ENCODE measurements at places on chromosomes 4 and X.

GRCh38 chrX:7921750-7922149 lies 5.5 kb downstream of the PNPLA4 start:
- no peak for DNase-seq

GRCh38 chr4:3346146-3346545 lies 53.3 kb downstream of the RGS12 start:
- DNase-seq: no peak

GRCh38 chr4:55553441-55554201 lies 6.9 kb upstream of the CLOCK start:
- no peak for DNase-seq

DNA sequence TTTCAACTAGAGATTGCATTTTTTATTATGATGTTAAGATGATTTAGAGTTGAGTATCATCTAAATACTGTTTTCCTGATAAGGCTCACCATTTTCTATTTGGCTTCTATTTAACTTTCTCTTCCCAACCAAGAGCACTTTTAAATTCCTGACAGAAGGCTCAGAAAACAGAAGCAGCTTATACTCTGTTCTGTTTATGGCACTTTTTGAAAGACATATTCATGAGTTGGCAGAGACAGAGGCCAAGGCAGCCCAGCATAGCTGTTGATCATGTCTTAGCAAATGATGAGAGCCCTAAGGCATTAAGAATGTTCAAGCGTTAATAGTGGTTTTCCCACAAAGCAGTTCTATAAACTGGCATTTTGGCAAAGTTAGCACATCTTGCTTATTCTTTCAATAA lies 330.3 kb downstream of the TRAM1L1 start:
- no peak for DNase-seq

- no peak for DNase-seq
Measured at GRCh38 chrX:122869171-122869570, 314.9 kb upstream of the GRIA3 start.

DNA sequence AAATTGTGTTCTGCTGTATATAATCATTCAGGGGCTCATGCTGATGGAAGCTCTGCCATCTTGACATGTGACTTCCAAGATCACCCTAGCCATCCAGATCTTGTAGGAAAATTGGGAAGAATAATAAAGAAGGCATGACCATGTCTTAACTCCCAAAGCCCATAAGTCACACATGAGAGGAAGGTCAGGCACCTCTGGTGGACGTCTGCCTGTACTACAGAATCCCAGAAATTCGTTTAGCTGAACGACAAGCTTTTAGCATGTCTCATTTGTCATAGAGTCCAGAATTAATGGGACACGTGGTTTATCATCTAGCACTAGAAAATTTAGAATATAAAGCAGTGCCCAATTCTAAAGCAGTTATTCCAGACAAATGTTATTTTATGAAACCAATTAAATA lies 212.7 kb downstream of the CENPC start:
- DNase-seq: no peak

Measured in GM06990 (cell line).